Lower leg skin (tissue), 4 donors: ENCODE measurements at places on chromosomes 1 and 21.

DNA sequence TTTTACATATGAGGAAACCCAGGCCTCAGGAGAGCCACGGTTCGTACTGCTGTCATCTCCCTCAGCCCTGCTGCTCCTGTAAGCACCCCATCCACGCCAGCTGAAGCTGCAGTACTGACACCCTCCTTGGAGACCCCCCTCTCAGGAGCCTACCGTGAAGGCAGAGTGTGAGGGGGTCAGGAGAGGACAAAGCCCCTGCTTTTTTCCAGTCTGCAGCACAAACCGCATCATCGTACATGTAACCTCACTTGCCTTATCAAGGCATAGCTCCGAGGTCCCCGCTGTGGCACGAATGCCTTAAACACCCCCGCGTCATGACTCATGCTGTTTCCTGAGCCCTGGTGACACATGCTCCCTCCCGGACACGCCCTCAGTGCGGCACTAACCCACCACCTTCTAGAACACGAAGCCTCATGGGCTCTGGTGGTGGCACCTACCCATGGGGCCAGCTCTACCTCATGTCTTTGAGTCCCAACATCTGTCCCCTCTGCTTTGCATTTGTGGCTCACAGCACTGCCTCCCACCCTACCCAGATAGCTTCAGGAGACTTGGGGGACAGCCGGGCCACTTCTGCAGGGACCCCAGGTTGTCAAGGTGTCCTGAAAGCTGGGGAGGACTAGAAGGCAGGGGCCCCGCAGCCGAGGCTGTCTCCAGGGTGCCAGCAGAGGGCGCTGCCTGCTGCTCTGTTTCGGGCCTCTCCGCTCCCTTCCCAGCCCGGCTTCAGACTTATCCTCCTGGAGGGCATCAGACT lies 4.9 kb downstream of the SH3BGRL3 start:
- DNase-seq = peak; percentile 97

DNA sequence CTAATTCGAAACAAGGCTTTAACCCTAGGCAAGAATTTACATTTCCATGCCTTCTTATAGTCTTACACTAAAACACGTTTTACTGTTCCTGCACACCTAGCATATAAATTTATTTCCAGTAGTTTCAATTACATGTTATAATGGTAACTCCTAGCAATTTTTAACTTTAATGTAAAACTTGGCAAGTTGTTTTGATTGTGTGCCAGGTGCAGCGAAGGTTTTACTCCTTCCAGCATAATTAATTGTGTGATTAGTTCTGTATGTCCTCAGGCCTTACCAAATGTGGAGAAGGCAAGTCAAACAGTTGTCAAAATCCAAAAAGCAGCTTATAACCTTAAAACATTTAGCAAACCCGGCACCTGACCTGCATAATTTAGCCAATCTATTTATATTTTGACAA lies 114.8 kb downstream of the KCNK1 start:
- no peak for DNase-seq

- DNase-seq = no peak
Measured at GRCh38 chr1:110420874-110421793, 13.6 kb upstream of the LAMTOR5 start.

DNA sequence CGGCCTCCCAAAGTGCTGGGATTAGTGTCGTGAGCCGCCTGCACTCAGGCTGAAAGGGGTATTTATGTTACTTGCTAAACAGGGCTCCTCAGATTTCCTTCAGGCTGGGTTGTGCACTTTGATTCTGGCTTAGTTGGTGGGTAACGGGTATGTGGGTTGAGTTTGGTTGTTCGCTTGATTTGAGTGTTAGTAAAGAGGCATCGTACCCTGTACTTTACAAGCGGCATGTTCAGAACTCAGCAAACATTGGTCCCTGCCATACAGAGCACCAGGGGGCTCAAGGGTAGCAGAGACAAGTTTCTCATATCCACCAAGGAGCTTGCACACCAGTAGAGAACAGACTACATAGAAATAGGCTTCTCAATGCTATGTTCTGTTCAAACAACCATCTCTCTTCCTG lies 147.8 kb downstream of the PGBD5 start:
- no peak for DNase-seq

GRCh38 chr1:89757532-89757931 lies 63.3 kb upstream of the LRRC8D start:
- DNase-seq = no peak

GRCh38 chr1:6345009-6345408 lies 48.6 kb downstream of the ACOT7 start:
- DNase-seq = no peak

DNA sequence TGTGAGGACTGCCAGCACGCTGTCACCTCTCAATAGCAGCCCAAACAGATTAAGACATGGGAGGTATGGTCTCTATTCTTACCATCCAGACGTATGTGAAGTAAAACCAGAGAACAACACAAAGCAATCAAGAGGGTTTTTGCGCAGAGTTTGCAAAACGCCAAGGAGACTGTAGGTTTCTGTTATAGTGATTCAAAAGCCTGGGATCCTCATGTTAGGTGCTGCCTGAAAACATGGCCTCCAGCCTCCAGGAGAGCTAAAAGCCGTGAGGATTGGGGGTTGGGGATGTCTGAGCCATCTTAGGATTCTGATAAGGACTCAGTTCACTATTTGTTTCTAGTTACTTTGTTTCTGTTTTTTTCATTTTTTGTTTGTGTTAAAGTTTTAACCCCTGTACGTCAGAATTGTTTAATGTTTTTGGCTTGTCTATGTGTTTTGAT lies 4.2 kb upstream of the CCT8 start:
- no peak for DNase-seq

DNA sequence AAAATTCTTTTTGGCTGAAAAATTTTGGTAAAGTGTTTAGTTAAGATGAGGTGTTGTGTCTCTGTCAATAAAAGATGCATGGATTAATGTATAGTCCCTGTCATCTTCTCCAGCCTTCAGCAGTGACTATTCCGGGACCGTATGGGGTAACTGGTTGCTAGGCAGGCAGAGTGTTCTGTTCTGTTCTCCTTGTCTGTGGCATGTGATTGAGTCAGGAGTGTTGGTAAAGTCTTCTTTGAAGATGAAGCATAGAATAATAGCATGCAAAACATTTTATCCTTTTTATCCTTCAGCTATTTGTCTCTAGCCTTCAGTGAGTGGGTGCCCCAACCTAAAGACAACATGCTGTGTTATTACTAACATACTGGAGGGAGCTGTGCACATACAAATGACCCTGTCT lies 74.6 kb downstream of the RGL1 start:
- DNase-seq = no peak

- no peak for DNase-seq
Measured at GRCh38 chr1:149848340-149849110, 50.8 kb upstream of the BOLA1 start.

GRCh38 chr1:87224201-87224600 lies 104.5 kb upstream of the LMO4 start:
- DNase-seq = peak; percentile 21

DNA sequence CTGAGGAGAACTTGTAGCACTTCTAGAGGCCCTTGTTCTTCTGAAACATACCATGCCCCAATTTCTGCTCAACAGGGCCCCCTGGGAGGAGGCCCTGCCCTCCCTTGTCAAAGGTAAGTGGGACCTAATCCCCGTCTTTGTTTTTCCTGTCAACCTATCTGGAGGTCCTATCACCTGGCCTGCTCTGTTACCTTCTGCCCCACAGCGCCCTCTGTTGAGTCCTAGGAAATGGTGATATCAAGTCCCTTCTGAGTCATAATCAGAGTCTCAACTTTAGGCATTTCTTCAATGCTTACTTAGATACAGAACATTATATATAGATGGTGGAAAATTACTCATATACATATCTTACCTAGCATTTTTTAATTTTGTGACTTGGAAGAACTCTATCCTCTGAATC lies 28.2 kb upstream of the FCRL4 start:
- DNase-seq = no peak

DNA sequence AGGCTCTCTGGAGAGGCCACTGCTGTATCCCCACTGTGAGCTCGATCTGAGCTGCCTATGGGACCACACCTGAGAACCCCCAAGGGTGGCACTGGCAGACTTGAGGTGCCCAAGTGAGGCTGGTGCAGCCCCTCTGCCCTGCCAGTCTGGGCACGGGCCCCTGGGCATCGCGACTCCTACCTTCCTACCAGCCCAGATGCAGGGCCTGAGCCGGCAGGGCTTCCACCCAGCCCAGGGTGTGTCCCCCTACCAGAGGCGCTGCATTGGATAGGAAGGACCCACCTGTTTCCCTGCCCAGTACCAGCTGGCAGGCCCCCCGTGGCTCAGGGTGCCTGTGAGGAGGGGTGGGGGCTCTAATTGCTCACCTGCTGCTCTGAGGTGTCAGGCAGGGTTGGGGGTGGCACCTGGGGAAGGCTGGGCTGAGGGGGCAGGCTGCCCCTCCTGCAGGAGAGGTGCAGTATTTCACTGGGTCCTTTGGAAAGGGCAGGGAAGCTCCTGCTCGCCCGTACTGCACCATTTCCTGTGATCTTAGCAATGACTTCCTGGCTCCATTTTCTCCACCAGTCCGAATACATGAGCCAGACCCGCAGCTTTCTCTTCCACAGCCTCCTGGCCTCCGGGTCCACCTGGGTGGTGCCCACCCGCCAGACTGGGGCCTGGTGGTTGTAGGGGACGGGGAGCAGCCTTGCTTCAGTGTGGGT lies 11.8 kb downstream of the TP73 start:
- DNase-seq = peak; percentile 70

DNA sequence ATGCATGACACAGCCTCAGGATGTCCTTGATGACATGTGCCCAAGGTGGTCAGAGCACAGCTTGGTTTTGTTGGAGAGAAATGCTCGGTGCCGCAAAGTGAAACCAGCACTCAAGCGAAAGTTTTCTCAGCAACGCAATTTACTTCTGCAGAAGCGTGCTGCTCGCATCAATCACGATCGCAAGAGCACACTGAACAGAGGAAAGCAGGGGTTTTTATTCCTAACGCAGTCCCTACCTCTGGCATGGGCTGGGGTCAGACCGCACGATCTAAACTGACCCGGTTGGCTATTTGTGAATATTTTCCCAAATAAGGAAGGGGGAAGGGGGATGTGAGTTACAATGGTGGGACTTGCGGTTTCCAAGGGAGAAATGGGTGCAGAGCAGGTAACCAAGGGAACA lies 809 bp upstream of the ZNF669 start:
- DNase-seq = no peak

- no peak for DNase-seq
Measured at GRCh38 chr1:238384381-238384780, 493.7 kb upstream of the ZP4 start.

DNA sequence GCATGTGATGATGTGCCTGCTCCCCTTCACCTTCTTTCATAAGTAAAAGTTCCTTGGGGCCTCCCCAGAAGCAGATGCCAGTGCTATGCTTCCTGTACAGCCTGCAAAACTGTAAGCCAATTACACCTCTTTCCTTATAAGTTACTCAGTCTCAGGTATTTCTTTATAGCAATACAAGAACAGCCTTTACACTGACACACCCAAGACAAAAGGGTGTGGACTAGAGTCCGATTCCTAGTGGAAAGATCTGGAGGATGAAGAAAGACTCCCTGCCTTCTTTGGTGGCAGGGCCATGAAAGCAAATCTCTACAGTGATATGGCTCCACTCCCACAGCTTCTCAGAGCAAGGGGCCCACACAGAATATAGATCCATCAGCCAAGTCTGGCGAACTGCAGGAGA lies 209.7 kb upstream of the ST6GALNAC5 start:
- DNase-seq = no peak

DNA sequence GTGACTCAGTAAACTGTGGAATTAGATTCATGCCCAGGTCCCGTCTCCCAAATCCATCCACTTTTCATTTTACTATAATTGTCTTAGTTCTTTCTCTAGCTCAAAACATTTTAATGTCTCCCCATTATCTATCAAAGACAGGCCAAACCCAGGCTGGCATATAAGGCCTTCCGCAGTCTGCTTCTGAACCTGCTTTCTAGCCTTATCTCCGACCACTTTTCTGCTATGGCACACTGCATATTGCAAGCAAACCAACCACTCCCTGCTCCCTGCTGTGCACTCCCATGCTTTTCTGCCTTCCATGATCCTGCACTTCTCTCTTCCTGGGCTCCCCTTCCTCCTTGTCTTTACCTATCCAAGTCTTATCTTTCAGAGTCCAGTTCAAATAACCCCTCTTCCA lies 17.3 kb upstream of the PIGM start:
- DNase-seq = no peak

DNA sequence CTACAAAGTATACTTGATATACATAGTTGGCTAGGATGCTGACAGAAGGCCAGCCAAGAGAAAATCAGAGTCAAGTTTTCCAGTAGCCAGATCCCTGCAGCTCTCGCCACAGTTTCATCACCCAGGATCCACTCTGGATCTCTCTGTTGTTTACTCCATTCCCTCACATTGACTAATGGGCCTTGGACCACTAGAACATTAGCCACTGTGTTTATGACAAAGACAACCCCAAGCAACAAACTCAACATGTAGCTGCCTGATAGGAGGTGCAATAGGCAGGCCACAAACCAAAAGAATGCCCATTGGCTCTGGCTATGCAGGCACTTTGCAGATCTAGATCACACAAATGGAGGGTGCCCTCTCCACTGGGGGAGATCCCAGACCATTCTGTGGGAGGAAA lies 44.2 kb downstream of the ARHGEF11 start:
- no peak for DNase-seq

DNA sequence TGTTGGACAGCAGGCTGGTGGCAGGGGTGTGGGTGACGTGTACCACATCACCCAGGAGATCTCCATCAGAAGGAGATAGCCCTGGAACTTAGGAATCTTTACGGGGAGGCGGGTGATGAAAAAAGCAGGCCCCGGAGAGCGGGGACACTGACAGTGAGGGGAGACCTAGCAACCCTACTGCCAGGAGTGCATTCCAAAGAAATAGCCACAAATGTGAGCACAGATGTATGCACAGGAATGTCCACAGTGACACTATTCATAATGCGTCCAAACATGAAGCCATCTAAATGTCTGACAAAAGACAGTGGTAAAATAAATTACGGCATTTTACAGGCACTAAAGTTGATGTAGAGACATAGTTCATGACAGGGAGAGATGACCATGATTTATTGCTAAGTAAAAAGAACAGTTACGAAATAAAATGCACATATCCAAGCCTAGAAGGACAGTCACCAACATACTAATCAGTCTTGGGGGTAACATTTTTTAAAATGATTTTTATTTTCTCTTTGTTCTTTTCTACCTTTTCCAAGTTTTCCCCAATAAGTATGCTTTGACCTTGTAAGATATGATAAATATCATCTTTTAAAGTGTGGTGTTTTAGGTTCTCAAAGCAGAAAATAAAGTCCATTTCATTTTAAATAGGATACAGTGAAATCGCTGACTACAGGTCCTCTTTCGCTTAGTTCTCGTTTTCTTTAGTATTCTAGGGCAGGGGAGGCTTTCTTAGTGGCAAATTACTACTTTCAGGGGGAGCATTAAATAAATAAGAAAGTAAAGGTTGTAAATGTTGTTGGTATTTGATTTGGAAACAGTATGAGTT lies 21.3 kb downstream of the CD247 start:
- DNase-seq = peak; percentile 25

- DNase-seq = no peak
Measured at GRCh38 chr1:67978890-67979516, 71.4 kb downstream of the DIRAS3 start.

- DNase-seq = no peak
Measured at GRCh38 chr1:155507945-155508344, 54.7 kb downstream of the ASH1L start.

GRCh38 chr1:222023025-222023424 lies 281.1 kb upstream of the DUSP10 start:
- DNase-seq = no peak
